ENCODE measurements at places on chromosomes 3 and 15.

- DNase-seq = no peak
Observed at GRCh38 chr3:118801899-118802298, 232.7 kb downstream of the IGSF11 start.

GRCh38 chr3:48157950-48158376 lies 30.3 kb downstream of the CDC25A start:
- no peak for DNase-seq

DNA sequence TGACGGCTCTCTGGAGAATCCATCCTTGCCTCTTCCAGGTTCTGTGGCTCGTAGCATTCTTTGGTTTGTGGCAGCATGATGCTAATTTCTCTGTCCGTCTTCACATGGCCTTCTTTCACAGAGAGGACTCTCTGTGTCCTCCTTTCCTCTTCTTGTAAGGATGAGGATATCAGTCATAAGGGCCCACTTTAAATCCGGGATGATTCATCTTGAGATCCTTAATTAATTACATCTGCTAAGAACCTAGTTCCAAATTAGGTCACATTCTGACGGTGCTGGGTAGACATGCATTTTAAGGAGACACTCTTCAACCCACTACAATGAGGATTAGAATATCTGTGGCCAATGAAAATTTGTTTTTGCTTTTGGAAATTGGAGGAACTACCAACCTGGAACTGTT lies 15.7 kb upstream of the GXYLT2 start:
- no peak for DNase-seq

DNA sequence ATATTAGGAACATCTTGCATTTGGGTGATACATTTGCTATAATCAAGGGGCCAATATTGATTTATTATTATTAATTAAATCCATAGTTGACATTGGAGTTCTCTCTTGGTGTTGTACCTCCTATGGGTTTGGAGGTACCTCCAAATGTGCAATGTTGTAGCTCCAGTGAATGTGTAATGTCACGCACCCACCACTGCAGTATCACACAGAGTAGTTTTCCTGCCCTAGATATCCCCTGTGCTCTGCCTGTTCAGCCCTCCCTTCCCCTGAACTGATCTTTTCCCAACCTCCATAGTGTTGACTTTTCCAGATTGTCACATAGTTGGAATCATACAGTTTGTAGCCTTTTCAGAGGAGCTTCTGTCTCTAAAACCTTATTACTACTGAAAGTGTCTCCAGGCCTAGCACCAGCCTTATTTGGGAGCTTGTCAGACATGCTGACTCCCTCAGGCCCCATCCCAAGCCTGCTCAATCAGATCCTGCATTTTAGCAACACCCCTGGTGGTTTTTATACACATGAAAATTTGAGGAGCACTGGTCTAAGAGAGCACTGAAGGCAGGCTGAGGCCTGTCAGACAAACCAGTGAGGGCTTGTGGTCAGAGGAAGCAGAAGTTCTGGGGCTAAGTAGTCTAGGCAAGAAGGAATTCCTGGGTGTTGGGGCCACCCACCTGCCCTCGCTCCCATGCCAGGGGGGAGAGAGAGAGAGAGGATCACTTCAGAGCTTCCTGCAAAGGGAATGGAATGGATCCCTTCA lies 73.4 kb downstream of the SLC6A11 start:
- DNase-seq = no peak

GRCh38 chr3:64863226-64864212 lies 175.7 kb upstream of the ADAMTS9 start:
- no peak for DNase-seq

GRCh38 chr3:14848906-14849305 lies 30.1 kb downstream of the FGD5 start:
- no peak for DNase-seq

DNA sequence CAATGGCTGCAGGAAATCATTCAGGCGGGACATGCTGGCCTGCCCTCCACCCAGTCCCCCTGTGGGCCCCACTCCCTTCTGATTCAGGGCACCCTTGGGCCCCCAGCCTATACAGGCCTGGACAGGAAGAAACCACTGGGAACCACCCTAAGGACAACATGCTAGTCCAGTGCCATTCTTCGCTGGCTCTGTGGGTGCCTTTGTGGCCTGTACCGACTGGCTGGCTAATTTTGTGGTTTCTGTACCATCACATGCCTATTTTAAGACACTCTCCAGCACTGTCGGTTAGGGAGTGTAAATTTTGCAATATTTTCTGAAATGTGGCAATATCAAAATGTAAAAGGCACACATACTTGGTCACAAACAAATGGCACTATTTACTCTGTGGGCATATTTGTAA lies 61.4 kb upstream of the POLG start:
- no peak for DNase-seq

- DNase-seq = no peak
Observed at GRCh38 chr3:128585189-128585588, 65.4 kb downstream of the RPN1 start.

DNA sequence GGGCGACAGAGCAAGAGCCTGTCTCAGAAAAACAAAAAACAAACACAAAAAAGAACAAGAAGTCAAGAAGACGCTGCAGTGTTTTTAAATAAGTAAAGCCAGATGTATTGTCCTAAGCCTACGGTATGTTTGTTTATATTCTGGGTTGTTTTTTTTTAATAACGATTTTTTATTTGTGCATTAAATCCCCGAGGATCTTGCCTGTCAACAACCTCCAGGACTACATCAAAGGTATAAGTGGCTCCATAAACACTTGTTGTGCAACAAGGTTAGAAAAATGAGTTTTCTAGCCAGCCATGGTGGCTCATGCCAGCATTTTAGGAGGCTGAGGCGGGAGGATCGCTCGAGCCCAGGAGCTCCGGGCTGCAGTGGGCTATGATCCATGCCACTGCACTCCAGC lies 26.1 kb downstream of the ITGB5 start:
- DNase-seq = no peak

GRCh38 chr3:161296814-161297213 lies 74.5 kb downstream of the SPTSSB start:
- DNase-seq = no peak

DNA sequence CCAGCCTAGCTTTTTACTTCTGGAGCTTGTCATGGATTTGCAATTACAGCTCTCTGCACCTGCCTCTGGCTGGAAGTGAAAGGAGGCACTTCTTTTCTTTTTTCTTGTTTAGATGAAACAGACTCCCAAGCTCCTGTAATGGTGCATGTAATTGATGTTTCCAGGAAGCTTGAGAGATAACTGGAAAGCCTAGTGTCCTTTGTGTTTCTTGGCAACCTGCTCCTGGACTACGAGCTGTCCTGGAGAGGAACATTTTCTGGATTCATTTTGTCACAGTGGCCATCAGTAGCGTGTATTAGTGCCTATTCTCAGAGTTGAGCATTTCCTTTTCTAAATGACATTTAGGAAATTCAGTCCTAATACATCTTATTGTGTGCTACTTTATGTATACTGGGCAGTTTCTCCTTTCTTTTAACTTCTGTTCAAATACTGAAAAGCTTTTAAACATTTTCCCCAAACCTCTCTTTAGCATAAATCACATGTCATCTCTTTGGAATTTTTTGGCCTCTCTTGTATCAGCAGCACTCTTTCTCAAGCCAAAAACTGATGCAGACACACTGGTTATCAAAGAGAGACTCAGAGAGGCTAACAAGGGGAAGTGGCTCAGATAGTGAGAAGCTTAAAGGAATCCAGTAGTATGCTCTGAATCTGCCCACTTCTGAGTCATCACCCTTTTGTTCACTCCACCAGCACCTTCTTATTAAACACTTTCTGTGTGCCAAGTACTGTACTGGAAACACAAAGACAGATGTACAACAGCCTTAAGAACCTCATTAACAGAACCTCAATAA lies 62.6 kb upstream of the SLC2A2 start:
- DNase-seq = no peak

DNA sequence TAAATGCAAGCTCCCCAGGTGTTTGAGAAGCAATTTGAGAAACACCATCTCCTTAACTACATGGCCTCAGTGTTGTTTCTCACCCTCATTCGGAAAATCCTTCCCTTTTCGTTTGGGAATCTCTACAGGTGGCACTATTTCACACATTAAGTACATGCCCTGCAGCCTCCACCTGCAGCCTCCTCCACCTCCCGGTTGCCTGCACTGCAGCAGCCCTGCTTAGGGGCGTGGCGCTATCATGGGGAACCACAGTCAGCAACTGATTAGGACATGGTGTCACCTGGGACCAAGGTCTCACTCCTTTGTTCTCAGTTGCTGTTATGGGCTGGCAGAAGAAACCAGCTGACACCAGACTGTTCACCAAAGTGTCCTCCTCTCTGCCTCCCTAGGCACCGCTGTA lies 11.7 kb upstream of the ZNF774 start:
- no peak for DNase-seq

DNA sequence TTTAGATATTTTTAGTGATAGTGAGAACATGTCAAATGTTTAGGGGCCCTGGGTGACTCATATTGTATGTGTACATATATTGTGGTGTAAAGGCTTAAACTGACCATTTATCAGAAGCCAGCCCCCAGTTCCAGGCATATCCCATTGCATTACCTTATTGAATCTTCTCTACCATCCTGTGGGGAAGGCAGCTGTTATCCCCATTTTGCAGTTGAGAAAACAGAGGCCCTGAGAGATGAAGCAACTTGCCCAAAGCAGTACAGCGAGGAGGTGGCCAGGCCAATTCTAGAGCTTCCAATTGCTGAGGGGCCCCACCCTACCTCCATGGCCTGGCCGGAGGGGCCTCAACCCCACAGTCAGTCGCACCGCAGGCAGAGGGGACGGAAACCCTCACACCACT lies 47.9 kb downstream of the ZNF710 start:
- no peak for DNase-seq

- no peak for DNase-seq
Observed at GRCh38 chr15:61654918-61655317, 405.3 kb downstream of the VPS13C start.

DNA sequence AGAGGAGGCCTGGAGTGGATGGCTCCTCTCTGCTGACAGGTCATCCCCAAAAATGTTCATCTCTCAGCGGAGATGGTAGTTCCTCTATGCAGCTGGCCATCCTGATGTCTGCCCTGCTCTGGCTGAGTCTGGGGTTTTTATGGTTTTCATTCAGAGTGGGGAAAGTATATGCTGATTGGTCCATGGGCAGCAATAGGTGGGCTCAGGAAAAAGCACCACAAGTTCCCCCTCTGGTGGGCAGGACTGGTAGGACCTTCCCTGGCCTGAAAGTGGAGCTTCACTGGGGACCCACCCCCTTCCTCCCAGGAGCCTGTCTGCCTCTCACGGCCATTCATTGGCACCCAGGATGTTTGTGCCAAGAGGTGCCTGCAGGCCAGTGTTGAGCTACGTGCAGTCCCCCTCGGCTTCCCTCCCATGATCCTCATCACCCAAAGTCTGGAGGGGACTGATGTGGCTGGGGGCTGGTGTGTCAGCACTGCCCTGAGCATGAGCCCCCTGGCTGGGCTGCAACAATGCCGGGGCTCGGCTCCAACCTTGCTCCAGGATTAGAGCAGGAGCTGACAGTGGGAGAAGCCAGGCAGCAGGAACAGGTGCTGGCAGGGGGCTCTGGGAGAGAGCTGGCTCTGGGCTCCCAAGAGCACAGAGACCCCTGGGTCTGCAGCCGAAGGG lies 13.1 kb upstream of the BLOC1S6 start:
- no peak for DNase-seq

- no peak for DNase-seq
Observed at GRCh38 chr3:9808345-9809037, 1.6 kb upstream of the TTLL3 start.

DNA sequence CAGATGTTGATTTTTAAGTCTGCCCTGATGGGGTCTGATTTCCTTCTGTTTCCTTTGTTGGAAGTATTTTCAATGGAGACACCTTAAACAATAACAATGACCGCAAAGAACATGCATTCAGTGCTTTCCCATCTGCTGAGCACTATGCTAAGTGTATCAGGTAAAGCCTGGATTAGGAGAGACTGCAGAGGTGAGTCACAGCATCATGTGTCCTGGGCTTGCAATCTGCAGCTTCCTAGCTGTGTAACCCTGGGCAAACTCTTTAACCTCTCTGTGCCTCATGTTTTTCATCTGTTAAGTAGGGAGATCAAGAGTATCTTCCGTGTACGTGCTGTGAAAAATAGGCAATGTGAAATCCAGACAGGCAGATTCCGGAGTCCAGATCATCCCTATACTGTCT lies 13.3 kb upstream of the CHRNB4 start:
- no peak for DNase-seq

DNA sequence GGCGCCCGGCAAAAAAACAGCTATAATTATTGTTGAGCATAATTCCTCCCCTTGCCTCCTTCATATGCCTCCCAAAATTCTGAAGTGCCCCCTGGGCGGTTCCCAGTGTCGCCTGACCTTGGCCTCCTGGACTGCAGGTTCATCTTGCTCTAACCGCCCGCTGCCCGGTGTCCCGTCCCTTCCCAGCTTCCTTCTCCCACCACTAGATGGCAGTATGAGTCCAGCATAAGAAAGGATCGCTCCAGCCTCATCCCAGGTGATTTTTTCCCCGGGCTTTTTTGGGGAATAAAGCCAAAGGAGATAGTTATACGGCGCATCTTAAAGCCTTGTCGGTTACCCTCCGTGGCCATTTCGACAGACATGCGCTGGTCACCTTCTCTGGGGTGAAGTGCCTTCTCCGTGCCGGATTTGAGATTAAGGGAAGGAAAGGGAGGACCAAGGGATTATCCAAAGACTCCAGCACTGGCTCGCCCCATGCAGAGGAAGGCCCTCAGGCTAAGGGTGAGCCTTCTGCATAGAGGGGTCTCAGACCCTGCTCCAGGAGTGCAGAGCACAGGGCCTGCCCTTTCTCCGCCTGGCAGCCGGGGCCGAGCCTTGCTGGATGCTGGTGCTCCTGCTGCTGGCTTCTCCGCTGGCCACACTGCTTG lies 45.8 kb upstream of the TRA2B start:
- no peak for DNase-seq

DNA sequence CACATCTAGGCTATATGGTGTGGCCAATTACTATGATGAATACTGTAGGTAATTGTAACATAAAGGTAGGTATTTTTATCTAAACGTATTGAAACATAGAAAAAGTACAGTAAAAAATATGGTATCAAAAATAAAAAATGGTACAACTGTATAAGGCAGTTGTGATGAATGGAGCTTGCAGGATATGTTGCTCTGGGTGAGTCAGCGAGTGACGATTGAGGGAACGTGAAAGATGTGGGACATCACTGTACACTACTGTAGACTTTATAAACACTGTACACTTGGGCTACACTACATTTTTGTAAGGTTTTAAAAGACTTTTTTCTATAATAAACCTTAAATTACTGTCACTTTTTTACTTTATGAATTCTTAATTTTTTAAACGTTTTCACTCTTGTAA lies 10.3 kb downstream of the CTNNB1 start:
- DNase-seq = no peak

- DNase-seq = no peak
Observed at GRCh38 chr3:180601688-180602666, at the start of gene TTC14. Gene TTC14 (plus strand): TSS chr3:180602163. CDS start chr3:180602262, 99 bp downstream.

DNA sequence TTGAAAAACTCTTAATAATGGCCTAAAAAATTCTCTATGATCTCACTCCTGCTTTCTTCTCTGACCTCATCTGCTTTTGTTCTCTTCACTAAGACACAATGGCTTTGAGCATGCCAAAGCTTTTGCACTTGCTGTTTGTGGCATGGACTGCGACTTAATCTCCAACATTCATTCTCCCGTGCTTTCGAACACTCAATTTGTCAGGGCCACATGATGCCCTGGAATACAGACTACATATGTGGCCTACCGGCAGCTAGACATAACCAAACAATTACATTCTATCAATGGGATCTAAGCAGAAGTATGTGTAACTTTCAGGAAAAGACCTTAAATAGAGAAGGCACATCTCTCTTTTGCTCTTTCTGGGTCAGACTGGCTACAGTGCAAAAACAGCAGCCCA lies 506.5 kb downstream of the MAGI1 start:
- DNase-seq = no peak

- no peak for DNase-seq
Observed at GRCh38 chr3:197224034-197224444, 74.4 kb downstream of the DLG1 start.
